Foreskin keratinocyte (primary cell): ENCODE measurements at places on chromosomes 7 and 10.

DNA sequence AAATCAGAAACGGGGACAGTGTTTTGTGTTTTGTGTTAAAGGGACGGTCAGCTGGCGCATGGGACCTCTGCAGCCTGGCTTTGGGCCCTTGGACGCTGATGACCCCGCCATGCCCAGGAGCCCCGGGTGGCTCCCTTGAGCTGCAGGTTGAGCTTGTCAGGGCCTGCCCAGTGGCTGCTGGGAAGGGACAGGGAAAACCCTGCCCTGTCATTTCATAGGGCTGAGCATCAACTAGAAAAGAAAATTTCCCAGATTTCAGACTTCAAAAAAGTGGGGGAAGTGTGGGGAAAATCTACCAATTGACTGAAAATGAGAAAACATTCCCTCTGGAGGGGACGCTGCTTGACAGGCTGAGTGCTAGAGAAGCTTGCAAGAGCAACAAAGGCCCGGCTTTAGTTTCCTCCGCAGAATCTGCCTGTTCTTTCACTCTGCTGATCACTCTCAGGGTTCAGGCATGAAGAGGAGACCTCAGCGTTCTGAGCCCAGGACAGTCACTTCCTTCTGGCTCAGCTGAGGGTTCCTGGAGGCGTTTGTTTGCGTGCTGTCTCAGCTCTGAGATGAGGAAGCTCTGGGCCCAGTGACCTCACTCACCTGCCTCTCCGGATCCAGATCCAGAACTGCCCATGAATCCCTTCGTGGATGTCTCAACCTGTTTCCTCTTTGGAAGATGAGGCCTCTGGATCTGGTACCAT lies 18.6 kb upstream of the DNAJB6 start:
- DNase-seq, result no peak

GRCh38 chr7:8175929-8176369 lies 86.0 kb downstream of the ICA1 start:
- DNase-seq, result no peak

DNA sequence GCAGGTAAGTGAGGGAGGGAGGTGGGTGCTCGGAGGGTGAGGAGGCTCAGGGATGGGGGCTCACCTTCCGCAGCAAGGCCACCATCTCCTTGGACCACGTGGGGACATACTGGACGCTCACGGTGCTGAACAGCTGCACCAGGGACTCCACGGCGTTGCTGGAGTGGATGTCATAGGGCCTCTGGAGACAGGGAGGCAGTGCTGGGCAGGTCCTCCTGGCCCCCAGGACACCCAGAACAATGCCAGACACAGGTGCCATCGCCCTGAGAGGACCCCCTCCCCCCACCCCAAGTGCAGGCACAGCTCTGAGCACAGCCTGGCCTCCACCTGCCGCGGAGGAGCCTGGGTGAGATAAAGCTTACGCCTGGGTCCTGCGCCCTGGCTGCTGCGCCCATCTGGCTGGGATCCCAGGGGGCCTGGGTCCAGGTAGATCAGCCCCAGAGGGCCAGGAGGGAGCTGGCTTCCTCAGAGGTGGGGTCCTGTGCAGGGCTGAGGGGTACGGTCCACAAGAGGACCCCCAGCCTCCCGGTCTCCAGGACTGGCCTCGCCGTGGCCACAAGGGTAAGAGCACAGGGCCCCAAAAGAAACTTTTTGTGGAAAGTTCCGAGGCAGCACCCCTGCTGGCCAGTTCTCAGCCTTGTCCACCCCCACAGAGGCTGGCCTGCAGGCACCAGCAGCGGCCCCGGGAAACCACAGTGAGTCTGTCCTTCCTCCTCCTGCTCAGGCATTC lies 37.8 kb downstream of the DPYSL4 start:
- DNase-seq, result no peak

DNA sequence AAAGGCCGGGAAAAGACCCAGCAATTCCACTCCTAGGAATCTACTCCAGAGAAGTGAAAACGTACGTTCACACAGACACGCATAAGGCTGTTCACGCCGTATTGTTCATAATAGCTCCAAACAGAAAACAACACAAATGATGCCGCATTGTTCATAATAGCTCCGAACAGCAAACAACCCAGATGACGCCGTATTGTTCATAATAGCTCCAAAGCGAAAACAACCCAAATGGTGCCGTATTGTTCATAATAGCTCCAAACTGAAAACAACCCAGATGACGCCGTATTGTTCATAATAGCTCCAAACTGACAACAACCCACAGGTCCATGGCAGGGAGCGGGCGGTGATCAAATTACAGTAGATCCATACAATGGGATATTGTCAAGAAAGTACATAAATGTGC lies 85.2 kb upstream of the DNAAF5 start:
- no peak for DNase-seq

DNA sequence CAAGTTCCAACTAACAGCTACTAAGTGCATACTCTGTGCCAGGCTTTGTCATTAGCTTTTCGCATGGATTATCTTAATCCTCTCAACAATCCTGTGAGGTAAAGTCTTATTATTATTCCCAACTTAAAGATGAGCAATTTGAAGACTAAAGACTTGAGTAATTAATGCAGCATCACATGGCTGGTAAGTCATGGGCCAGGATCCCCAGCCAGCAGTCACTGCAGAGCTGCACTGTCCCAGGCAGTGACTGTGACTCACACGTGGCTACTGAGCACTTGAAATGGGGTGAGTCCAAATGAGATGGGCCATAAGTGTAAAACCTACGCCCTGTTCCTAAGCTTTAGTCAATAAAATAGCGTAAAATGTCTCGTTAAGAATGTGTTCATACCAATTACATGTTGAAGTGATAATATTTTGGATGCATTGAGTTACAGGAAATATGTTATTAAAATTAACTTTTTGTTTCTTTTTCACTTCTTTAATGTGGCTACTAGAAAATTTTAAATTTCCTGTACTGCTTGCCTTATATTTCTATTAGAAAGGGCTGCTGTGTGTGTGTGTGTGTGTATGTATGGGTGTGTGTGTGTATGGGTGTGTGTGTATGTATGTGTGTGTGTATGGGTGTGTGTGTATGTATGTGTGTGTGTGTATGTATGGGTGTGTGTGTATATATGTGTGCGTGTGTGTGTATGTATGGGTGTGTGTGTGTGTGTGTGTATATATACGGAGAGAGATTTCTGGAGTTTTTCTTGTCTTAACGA lies 756.3 kb downstream of the AUTS2 start:
- DNase-seq, result no peak

DNA sequence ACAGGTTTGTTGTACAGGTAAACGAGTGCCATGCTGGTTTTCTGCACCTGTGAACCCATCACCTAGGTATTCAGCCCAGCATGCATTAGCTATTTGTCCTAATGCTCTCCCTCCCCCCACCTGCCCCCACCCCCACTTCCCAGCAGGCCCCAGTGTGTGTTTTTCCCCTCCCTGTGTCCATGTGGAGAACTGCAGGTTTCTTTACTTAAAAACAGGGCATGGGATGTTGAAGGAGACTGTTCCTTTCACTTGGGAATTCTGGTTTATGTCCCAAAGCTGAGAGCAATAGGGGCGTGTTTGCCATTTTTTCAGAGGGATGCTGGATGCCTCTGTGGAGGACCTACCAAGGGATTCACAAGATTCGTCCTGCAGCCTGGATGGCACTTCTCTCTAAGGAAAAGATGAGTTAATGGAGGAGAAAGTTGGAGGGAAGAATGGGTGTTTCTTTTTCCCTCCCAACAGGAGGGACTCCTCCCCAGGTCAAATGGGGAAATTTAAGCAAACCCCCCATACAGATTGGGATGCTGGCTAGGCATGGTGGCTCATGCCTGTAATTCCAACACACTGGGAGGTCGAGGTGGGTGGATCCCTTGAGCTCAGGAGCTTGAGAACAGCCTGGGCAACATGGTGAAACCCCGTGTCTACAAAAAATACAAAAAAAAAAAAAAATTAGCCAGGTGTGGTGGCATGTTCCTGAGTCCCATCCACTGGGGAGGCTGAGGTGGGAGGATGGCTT lies 136.0 kb downstream of the GALNT17 start:
- DNase-seq, result no peak

DNA sequence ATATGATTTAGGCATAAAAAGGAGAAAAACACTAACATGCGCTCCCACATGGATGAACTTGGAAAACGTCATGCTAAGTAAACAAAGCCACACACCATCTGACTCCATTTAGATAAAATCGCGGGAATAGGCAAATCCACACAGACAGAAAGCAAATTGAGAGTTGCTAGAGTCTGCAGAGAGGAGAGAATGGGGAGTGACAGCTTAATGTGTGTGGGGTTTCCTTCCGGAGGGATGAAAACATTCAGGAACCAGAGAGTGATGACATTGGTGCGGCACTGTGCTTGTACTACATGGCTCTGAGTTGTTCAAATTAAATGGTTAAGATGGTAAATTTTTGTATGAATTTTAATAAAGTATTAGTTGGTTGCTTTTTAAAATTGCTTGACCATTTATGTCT lies 482.9 kb upstream of the AKR1E2 start:
- no peak for DNase-seq

DNA sequence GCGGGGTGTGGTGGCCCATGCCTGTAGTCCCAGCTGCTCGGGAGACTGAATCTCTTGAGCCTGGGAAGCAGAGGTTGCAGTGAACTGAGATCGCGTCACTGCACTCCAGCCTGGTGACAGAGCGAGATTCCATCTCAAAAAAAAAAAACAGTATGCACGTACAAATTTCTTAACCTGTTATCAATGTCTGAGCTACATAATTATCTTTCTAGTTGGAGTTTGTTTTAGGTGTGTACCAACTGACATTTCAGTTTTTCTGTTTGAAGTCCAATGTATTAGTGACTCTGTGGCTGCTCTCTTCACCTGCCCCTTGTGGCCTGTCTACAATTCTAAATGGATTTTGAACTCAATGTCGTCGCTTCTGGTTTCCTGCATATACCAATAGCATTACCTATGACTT lies 40.3 kb downstream of the CD36 start:
- DNase-seq, result no peak

GRCh38 chr10:77554996-77555397 lies 82.6 kb downstream of the KCNMA1 start:
- DNase-seq, result no peak

DNA sequence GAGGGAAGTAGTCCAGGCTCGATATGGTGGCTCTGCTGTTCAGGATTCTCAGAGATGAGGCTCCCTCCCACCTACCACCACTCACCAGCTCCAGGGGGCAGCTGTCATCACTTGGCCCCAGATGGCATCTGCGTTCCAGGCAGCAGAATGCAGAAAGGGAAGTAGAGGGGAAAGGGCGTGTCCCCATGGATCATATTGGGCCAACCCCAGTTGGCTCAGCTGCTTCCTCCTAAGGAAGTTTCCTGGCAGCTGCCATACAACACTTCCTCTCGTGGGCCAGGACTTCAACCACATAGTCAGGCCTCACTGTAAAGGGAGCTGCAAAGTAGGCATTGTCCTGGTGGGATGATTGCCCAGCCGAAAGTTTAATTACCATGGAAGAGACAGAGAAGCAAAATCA lies 1.6 kb upstream of the TEX36 start:
- DNase-seq, result no peak

DNA sequence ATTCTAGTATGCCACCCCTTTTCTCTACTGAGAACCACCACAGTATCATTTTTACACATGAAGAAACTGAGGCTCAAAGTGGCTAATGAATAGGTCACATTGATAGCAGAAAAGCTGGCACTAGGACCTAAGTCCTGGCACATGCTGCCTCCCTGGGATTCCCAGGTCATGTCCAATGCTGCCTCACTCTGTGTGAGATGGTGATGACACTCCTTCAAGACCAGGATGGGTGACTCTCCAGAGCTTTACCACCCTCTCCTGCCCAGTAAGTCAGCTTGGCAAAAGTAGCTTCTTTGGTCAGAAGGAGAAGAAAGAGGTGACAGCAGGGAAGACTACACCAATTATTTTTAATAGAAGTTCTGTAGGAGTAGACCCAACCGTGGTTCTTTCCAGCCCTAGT lies 13.3 kb upstream of the AKR1B10 start:
- DNase-seq, result no peak

GRCh38 chr7:4753598-4754432 lies 21.6 kb upstream of the AP5Z1 start:
- no peak for DNase-seq

DNA sequence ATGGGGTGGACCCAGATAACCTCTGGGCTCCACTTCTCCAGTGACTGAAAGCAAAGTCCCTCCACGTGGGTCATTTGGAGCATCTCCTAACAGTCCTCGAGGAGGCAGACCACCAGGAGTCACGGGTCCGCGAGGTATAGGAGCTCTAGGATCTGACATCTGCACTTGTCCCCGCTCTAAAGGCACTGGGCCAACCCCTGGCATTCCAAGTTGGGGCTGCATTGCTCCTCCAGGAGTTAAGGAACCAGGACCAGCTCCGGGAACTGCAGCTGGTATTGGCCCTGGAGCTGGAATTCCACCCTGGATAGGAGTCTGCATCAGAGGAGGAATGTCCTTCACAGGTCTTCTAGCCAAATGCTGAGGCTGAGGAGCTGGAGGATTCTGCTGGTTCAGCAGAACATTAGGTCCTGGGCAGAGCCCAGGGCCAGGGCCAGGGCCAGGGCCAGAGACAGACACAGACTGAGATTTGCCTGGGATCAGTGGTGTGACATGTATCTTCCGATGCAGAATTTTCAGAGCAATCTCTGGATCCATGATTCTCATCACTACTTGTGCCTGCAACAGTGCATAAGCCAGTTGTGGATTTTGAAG lies 827 bp downstream of the CSTF2T start:
- DNase-seq, result no peak

GRCh38 chr7:143978585-143978984 lies 21.5 kb upstream of the OR6B1 start:
- DNase-seq, result no peak

- DNase-seq, result no peak
These were observed 432.5 kb downstream of the PARD3 start for GRCh38 chr10:34382626-34383025.

GRCh38 chr7:109835577-109835976 lies 1255.3 kb upstream of the LRRN3 start:
- no peak for DNase-seq

GRCh38 chr7:31646942-31647341 lies 40.1 kb upstream of the PPP1R17 start:
- peak; percentile 60 for DNase-seq

DNA sequence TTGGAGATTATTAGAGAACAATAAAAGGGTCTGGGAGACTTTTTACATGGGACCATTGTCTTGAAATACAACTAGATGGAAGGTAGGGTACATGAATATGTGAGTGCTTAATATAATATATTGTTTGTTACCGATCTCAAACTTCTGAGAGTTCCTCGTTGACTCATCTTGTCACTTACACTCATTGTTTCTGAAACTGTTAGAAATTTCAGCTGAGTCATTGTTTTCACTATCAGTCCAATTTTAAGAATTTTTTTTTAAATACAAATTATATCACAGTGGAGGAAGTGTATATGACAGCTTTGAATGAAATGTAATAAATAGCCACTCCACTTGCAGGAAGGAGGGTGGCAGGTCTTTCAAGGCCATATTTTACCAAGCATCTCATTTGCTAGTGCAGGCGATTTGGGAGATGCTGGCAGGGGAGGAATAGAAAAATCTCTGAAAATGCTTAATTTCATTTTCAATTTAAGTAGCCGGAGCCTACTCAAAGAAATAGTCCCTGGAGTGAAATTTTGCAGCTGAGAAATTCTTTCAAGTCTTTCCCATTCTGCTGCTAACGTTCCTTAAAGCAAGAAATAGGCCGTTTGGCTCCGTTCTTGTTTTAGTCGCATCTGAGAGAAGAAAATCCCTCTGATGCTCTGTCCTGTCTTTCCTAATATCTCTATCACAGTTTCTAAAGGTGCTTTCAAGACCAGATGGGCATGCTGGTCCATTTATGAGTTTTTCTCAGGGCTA lies 1404.2 kb upstream of the CELF2 start:
- DNase-seq, result no peak

- DNase-seq, result no peak
These were observed 128.1 kb downstream of the NT5C2 start for GRCh38 chr10:103064956-103065355.

- no peak for DNase-seq
These were observed 13.6 kb downstream of the PON2 start for GRCh38 chr7:95421000-95421846.

- DNase-seq, result no peak
These were observed 202.2 kb downstream of the TMEM178B start for GRCh38 chr7:141276031-141276430.
